Activated CD4-positive, alpha-beta T cell treated with anti-CD3 and anti-CD28 coated beads for 48 hours (primary cell): ENCODE measurements at places on chromosomes 2 and 18.

GRCh38 chr2:212549941-212550340 lies 11.3 kb upstream of the ERBB4 start:
- no peak for DNase-seq

GRCh38 chr18:36511791-36512352 lies 214.4 kb downstream of the FHOD3 start:
- DNase-seq, result no peak

- DNase-seq, result no peak
Observed at GRCh38 chr2:143229411-143229810, 100.2 kb downstream of the ARHGAP15 start.

- DNase-seq, result no peak
Observed at GRCh38 chr2:128040166-128040771, 12.4 kb upstream of the SAP130 start.
